ENCODE measurements at places on chromosomes 7 and 10. TPM values are rescaled to one million over a fixed set of nuclear protein-coding genes. Genes with fewer than 3 reads are reported as not detected.

DNA sequence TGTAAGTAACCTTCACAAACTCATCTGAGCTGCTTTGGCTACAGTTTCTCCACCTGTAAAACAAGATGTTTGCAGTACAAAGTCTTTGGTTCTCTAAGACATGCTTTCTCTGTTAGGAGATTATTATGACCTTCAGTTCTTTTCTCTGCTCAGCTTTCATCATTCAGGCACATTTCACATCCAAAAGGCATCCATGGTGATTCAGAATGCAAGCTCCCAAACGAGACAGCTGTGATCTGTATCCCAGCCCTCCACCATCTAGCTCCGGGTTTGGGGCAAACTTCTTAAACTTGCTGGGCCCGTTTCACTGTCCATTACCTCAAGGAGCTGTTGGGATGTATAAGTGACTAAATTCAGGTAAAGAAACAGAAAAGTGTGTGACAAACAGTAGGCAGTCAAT is 95.8 kb upstream of the COL1A2 start:
- no peak overlapping the region for H3K4me3 ChIP-seq
- no peak for DNase-seq

GRCh38 chr7:42350801-42351200 is 113.8 kb upstream of the GLI3 start:
- DNase-seq: no peak
- H3K4me1 ChIP-seq: no peaks in the 10 kb centered on the region
- H3K4me3 ChIP-seq: no peak overlapping the region
- H3K27ac ChIP-seq: no peak overlapping the region

DNA sequence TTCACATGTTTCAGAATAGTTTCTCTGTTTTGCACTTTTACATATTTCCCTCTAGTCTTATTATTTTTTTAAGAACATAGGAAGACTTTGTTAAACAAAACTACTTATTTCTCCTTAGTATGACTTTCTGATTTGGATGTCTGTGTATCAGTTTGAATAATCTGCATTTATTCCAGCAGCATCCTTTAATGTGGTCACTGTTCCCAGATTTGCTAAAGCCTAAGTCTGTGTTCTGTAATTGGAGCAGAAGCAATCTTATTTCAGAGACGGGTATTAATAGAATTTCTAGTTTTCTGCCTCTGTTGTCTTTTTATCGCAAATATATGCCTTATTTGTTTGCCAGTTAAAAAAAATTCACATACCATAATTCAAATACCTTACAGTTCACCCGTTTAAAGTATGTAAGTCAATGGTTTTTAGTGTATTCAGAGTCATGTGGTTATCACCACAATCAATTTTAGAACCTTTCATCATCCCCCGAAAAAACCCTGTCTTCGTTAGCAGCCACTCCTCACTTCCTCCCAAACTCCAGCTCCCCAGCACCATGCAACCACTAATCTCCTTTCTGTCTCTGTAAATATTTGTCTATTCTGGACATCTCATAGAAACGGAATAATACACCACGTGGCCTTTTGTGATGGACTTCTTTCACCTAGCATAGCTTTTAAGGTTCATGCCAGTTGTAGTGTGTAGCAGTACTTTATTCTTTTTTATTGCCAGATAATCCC is 58.7 kb downstream of the INPP5F start:
- H3K27me3 ChIP-seq: no peaks in the 10 kb centered on the region
- no peaks in the 10 kb centered on the region for H3K36me3 ChIP-seq
- H3K4me1 ChIP-seq: no peaks in the 10 kb centered on the region
- no peak for DNase-seq

DNA sequence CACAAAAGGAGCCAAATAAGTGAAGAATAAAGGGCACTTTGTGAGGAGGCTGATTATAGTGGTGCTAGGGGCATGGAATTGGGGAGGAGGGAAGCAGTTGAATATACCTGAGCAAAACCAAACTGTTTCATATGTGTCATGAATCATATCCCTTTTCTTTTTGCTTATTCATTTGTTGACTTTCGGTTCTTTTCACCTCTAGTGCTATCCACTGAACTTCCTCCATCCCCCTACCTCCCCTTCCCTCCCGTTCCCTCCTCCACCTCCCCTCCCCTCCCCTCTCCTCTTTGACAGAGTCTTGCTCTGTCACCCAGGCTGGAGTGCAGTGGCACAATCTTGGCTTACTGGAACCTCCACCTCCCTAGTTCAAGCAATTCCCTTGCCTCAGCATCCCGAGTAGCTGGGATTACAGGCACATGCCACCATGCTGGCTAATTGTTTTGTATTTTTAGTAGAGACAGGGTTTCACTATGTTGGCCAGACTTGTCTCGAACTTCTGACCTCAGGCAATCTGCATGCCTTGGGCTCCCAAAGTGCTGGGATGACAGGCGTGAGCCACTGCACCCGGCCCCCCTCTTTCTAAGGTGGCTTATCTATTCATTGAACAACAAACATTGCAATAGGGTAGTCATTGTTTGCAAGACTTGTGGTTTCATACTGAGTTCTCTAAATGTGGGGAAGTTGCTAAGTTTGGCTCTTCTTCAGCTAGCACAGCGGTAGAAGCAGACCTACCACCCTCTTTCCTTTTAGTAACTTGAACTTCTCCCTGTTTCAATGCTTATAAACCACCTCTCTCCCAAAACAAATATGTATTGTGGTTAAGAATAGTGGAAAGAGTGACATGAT is 150.4 kb upstream of the PRPS1L1 start:
- no peak overlapping the region for H3K4me3 ChIP-seq
- DNase-seq: no peak
- H3K4me1 ChIP-seq: no peaks in the 10 kb centered on the region
- no peaks in the 10 kb centered on the region for H3K27me3 ChIP-seq
- H3K36me3 ChIP-seq: no peaks in the 10 kb centered on the region

GRCh38 chr10:74113546-74113945 is 37.1 kb downstream of the AP3M1 start:
- peaks cover 97% of the 10 kb centered on the region for H3K36me3 ChIP-seq
- no peak overlapping the region for H3K27ac ChIP-seq
- H3K4me3 ChIP-seq: no peak overlapping the region
- DNase-seq: no peak
- no peaks in the 10 kb centered on the region for H3K27me3 ChIP-seq

- no peak overlapping the region for H3K27ac ChIP-seq
- H3K4me1 ChIP-seq: no peaks in the 10 kb centered on the region
- no peak for DNase-seq
- peaks cover 5% of the 10 kb centered on the region for H3K36me3 ChIP-seq
These were observed 9.2 kb downstream of the JMJD1C start for GRCh38 chr10:63456437-63457210.

Gene GRM3
- polyA plus RNA-seq: 0.16 TPM
